ENCODE measurements at places on chromosomes 1 and 21.
A peak's percentile ranks its signal among the peaks of the same experiment; 100 is the strongest.

DNA sequence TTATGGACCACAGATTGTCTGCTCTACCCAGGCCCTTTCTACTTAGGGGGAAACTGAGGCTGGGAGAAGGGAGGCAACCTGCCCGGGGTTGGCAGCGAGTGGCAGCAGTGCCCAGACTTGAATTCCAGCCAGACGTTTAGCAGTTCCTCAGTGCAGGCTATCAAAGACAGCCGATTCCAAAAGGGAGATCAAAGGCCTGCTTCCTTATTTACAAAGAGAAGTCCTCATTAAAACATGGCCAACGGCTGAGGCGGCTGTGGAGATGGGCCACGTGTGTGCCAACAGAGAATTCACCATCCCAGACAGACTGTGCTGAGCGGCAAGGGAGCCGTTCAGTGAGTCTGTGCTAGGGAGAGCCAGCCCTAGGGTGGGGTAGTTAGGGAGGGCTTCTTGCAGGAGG lies 27.7 kb downstream of the C1QB start:
- DNase-seq, result no peak

DNA sequence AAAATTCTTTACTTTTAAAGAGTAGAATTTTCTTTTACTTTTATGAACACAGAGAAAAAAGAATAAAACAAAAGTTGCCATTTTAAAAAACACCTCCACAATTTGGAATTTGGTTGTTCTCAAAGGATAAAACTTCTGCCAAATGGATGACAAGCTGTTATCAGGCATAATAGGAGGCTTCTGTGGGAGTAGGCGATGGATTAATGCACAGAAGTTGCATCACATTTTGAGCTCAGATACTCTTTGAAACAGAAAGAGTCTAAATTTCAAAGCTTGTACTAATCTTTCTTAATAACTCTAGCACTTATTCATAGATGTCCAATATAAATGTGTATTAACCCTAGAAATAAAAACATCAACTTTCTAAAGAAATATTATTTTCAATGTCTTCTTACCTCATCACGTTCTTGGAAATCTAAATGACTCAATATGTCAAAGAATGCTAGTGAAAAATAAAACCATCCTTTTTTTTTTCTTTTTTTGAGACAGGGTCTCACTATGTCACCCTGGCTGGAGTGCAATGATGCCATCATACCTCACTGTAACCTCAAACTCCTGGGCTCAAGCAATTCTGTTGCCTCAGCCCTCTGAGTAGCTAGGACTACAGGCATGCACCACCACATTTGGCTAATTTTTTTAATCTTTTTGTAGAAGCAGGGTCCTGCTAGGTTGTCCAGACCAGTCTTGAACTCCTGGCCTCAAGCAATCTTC lies 112.8 kb upstream of the USP25 start:
- peak; percentile 60 for DNase-seq

- DNase-seq, result no peak
These were observed 23.5 kb upstream of the SLC5A9 start for GRCh38 chr1:48198970-48199369.

GRCh38 chr1:187516874-187517273 lies 688.1 kb downstream of the PLA2G4A start:
- no peak for DNase-seq

DNA sequence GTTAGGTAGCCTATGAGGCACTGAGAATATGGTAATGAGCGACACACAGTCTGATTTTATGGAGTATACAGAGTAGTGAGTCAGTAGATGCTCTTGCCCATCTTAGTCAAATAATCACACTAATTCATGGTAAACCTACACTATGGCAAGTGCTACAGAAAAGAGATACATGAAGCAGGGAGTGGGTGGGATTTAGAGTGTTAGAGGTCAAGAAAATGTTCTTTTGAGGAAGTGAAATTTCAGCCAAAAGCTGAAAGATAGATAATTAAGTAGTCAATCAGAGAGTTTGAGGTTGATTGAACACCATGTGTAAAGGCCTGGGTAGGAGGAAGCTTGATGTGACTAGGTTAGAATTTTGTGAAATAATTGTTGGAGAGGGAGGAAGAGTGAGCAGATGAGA lies 14.7 kb downstream of the MDM4 start:
- no peak for DNase-seq

- peak; percentile 10 for DNase-seq
These were observed 14.0 kb upstream of the PABPC4 start for GRCh38 chr1:39590546-39590945.

- peak; percentile 17 for DNase-seq
These were observed 203.4 kb upstream of the UBE2U start for GRCh38 chr1:64000021-64000420.

DNA sequence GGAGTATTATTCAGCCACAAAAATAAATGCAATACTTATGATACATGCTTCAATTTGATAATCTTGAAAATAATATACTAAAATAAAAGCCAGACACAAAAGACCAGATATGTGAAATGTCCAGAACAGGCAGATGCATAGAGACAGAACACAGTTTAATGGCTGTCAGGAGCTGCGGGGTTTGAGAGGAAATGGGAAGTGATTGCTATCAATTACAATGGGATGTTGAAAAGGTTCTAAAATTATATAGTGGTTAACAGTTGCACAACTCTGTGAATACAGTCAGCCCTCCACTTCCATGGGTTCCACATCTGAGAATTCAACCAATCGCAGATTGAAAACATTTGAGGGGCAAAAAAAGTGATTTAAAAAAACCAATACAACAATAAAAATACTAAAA lies 54.0 kb downstream of the LTN1 start:
- no peak for DNase-seq

DNA sequence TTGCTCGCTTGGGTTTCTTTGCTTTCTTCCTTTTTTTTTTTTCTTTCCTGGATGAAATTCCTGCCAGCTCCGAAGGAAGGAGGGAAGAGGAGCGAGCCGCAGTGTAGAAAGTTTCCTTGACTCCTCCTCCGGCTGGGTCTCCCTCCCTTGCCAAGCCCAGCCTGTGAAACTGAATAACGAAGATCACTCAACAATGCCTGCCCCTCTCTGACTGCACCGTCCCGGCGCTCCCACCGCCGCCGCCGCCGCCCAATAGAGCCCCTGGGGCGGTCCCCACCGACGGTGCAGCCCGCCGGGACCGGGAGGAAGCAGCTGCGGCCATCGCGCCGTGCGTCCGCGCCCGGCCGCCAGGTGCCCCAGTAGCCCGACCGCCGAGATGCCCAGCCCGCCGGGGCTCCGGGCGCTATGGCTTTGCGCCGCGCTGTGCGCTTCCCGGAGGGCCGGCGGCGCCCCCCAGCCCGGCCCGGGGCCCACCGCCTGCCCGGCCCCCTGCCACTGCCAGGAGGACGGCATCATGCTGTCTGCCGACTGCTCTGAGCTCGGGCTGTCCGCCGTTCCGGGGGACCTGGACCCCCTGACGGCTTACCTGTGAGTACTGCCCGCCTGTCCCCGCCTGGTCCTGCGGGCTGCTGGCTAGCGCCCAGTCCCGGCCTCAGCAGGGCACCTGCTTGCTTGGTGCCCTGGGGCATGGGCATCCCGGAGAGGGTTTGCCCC lies at the start of gene LGR6:
Gene LGR6, plus strand, starts transcription at position 186 of the 714 bp plus-strand sequence. Its CDS starts 191 bp downstream, at position 377.
- DNase-seq, result no peak

- no peak for DNase-seq
These were observed 685.2 kb upstream of the NCAM2 start for GRCh38 chr21:20313013-20313412.

DNA sequence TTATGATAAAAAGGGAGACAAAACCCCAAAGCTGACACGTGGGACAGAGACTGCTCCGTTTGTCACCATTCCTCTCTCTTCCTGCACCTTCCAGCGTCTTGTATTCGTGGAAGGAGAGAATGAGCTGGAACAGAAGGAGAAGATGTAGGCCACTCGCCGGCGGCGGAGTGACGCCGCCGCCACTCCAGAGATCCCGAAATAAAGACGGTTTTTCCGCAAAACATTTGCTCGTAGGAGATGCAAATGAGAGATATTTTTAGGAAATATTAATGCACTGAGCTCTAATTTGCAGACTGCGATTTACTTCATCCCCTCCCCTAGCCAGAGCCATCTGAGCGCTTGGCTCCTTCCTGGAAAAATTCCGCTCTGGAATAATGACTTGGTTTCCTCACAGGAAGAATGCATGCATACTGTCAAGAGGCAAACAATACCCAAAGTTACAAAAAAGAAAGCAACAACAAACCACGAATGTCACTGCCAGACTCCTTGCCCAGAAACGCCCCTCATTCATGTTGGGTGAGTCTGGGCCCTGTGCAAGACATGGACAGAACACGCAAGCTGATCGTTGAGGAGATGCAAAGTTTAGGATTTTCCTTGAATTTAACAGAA lies 18.0 kb upstream of the ADARB1 start:
- DNase-seq, result no peak

DNA sequence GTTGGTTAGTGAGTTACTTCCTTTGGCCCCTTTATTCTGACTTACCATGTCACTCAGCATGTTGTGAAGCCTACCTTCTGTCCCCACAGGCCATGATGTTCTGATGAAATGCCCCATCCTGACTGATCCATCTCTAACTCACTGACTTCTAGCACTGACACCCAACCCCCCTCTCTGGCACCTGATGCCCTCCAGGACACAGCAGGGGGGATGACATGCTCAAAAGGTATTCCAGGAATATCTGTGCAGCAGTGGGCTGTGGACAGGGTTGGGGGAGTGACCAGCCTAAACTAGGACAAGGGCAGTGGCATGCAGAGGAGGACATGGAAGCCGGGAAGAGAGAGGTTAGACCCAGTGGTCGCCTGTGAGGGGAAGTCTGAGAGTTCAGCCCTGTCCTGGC lies 25.5 kb downstream of the SYT2 start:
- no peak for DNase-seq

- DNase-seq, result no peak
These were observed 1.1 kb downstream of the SOD1 start for GRCh38 chr21:31660591-31660990.

- DNase-seq, result no peak
These were observed 135.3 kb downstream of the NOS1AP start for GRCh38 chr1:162204823-162205155.

- no peak for DNase-seq
These were observed 21.0 kb downstream of the RCC1 start for GRCh38 chr1:28526886-28527285.

GRCh38 chr1:222618880-222619596 lies 1.1 kb downstream of the MIA3 start:
- DNase-seq, result peak; percentile 20

DNA sequence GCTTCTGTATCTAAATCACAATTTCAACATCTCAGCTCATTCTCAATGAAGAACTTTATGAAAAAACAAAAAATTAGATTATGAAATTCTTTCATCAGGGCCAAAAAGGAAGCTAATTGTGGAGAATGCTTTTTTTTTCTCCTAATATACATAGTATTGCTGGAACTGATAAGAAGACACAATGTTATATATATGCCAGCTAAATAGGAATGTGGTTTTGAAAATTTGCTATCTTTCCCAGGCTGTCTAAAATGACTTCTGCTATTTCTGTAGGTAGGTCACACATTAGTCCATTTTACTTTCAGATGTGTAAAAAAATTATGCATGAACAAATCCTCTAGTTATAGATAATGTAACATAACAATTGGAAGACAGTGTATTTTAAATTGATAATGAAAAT lies 732.9 kb downstream of the RWDD3 start:
- DNase-seq, result no peak

- peak; percentile 80 for DNase-seq
These were observed 1.2 kb downstream of the NEXN start for GRCh38 chr1:77889671-77890070.

GRCh38 chr1:207058878-207059867 lies 6.1 kb downstream of the PFKFB2 start:
- DNase-seq, result no peak

- peak; percentile 6 for DNase-seq
These were observed 64.7 kb downstream of the PRDM16 start for GRCh38 chr1:3133686-3134085.
